Neural crest cell (in vitro differentiated cells): ENCODE measurements at places on chromosomes 12 and 14.

DNA sequence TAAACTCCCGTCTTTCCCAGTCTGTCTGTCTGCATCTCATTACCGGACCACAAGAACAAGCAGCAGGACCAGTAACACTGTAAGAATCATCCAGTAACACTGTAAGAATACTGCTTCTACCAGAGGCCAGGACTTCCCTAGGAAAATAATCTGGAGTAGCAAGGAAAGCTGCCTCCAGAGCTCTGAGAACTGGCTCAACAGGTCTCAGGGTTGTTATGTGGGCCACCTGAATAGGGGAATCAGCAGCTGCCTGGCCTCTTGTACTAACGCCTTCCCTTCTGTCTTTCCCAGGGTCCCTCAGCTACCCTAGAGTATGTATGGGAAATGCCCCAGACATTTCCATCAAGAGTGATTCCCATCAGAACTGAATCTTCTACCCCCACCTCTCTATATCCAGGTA is 954 bp upstream of the SLC39A2 start:
- no peak for DNase-seq

GRCh38 chr14:59200195-59200594 is 11.7 kb downstream of the DAAM1 start:
- DNase-seq, result no peak

DNA sequence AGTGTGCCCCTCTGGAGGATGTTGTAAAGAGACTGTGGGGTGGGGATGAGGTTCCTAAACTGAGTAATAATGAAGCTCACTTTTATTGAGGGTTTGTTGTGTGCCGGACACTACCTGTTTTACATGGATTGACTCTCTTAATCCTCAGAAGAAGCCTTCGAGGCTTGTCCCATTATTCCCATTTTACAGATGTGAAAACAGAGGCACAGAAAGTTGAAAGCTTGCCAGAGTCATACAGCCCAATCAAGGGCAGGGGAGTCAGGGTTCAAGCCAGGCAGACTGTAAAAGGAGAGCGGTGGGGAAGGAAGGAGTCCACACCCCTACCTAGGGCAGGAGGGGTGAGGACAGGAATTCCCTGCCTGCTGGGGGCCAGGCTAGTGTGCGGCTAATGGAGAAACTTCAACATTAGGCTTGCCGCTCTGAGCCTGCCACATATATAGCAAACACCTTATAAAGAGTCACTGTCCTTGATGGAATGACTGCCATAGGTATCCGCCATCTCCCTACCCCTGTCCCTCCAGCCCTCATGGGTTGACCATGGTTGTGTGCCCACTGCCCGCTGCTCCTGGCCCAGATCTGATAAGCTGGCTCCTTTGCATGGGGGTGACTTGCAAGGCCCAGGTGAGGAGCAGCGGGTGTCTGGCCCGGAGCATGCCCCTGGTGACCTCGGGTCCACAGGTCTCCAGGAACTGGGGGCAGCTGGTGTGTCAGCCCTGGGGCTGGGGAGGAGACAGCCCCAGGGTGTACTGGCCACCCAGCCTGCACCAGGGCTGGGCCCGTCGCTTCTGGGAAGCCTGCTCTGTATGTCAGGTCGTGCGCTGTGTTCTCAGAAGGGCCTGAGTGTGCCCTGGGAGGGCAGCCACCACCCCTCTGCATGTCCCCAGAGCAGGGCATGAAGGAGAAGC is 12.2 kb downstream of the ORAI1 start:
- DNase-seq, result no peak

- DNase-seq, result no peak
These were observed 80.1 kb downstream of the DACT1 start for GRCh38 chr14:58717813-58718212.

DNA sequence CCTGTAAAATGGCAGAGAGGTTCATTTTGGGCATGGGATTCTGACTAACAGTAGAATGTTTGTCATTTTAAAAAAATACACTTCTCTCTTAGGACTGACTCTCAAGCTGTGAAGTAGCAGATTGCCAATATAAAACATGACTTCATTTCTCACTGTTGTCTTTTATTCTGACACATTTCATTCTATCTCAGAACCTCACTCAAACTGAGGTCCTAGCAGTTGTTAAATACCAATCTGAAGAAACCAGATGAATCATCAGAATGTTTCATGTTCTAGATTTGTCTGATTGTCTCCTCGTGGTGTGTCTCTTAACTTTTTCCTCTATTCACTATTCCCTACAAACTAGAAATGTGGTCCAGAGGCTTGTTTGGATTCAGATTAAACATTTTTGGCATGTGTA is 276.5 kb upstream of the NPAS3 start:
- DNase-seq, result no peak

DNA sequence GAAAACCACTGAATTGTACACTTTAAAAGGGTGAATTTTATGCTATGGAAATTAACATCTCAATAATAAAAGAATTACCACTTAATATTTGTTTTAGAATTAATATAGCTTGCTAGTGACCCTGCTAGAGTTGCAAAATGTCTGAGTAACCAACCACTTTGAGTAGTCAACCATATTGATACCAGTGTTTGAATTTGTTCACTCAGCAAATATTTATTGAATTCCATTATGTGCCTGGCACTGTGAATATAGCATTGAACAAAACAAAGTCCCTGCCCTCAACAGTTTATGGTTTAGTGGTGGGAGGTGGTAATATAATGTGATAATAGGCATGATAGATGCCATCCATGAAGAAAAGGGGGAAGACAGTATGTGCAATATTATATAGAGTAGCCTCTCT is 4.6 kb downstream of the SNRPF start:
- DNase-seq, result no peak

- DNase-seq, result no peak
These were observed 687.1 kb upstream of the FBXO33 start for GRCh38 chr14:40119321-40119720.

DNA sequence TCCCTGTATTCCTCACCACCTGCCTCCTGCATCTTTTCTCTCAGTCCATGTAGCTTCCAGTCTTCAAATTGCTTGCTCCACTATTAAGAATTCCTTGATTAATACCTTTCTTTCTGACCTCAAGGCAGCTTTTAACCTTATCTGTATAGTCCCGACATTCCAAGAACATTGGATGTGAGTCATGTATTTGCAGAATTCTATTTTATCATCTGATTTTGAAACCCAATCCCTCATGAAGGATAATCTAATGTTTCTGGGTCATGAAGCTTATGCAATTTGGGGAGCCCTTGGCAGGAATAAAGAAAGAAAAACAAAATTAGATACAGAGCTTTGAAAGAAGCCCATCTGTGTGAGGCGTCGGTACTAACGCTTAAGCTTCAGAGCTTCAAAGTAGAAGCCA is 63.4 kb upstream of the CCND2 start:
- DNase-seq, result no peak

- no peak for DNase-seq
These were observed 13.5 kb upstream of the DCP1B start for GRCh38 chr12:2017546-2018337.

- DNase-seq, result no peak
These were observed 53.6 kb downstream of the EML1 start for GRCh38 chr14:99846808-99847207.

DNA sequence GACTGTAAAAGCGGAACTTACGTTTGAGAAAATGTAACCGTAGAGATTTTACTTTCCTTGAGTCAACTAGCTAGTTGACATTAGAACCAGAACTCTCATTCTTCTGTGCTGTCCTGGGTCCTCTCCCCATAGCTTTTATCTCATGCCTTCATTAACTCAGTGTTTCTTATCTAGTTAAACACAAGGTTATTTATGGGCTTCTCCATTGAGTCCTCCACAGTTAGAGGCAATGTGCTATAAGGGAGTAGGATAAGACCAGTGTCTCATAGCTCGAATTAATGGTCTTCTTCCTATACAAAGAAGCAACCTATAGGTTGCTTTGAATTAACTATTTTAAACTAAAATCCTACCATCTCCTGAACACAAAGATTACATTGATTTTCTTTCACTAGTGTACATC is 129.8 kb downstream of the ACSS3 start:
- no peak for DNase-seq

DNA sequence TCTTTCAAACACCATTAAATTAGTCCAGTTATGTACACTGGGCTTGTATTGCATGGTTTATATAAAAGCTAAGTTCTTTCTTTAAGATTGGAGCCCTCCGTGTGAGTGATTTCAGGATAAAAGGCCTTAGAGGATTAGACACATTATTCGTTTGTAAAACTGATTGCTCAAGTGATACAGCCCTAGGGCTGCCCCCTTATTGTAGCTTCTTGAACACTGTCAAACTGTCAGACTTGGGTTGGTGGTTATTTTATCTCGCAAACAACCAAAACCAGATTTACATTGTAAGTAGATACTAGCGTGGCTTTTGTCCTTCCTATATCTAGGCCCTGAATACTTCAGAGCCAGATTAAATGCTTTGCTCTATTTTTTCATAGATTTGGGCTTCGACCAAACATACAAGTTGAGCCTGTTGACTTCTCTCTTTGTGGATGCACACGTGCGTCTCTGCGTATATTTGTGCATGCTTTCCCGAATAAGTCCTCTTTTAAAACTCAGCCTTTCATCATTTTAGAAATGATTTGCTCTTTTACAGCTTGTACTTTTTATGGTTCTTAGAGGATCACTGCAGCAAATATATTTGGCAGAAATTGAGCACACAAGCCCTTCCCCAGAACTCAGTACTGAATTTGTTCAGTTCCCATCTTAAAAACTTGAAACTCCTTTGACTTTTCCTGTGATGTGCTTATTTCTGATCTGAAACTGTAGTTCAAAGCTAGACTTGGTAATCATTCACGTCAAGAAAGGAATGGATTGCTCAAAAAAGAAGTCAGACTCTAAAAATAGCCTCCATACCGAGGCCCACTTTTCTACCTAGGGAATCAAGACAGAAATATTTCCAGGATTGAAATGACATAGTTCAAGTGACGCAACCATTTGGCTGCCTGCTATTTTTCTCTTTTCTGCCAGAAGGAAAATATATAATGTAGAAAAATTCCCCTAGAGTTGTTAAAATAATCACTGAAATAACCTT is 129.5 kb downstream of the ETV6 start:
- DNase-seq, result no peak

- DNase-seq, result no peak
These were observed 781.4 kb downstream of the NRXN3 start for GRCh38 chr14:78951602-78952001.

DNA sequence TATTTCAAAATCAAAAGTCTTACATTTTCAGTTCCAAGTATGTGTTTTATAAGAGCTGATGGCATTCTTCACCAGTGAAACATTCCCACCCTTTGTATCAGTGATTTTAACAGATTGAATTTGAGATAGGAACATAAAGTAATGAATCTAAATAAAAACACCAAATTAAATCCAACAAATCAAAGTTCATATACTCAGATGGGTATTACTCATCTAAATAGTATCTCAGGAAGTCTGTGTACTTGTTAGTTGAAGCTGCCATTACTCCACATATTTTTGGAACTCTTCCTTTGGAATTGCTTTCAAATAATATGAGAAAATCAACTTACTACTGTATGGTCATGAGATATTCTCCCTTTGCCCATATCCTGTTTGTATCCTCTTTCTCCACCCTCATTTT is 89.1 kb downstream of the MIA2 start:
- DNase-seq, result no peak

GRCh38 chr14:62778852-62779251 is 266.4 kb downstream of the KCNH5 start:
- DNase-seq, result no peak

DNA sequence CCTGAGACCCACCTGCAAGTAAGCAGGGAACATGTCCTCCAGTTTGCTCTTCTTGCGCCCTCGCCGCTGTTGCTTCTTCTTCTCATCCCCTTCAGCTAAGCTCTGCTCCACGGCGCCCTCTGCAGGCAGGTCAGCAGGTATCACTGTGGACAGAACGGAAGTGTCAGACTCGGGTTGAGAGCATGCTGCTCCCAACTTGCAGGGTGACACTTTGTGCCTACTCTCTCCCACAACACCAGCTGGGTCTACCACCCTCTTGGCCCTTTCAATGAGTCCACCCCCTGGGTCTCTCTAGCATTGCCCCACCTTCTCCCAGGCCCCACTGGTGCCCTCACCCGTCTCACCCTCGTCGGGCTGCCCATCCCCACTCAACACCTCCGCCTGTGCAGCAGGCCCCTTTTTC is 16.7 kb downstream of the KMT2D start:
- DNase-seq, result peak; percentile 71

GRCh38 chr12:3308609-3309008 is 182.4 kb upstream of the PRMT8 start:
- DNase-seq, result no peak

GRCh38 chr14:105138021-105138541 is 30.5 kb downstream of the JAG2 start:
- no peak for DNase-seq

DNA sequence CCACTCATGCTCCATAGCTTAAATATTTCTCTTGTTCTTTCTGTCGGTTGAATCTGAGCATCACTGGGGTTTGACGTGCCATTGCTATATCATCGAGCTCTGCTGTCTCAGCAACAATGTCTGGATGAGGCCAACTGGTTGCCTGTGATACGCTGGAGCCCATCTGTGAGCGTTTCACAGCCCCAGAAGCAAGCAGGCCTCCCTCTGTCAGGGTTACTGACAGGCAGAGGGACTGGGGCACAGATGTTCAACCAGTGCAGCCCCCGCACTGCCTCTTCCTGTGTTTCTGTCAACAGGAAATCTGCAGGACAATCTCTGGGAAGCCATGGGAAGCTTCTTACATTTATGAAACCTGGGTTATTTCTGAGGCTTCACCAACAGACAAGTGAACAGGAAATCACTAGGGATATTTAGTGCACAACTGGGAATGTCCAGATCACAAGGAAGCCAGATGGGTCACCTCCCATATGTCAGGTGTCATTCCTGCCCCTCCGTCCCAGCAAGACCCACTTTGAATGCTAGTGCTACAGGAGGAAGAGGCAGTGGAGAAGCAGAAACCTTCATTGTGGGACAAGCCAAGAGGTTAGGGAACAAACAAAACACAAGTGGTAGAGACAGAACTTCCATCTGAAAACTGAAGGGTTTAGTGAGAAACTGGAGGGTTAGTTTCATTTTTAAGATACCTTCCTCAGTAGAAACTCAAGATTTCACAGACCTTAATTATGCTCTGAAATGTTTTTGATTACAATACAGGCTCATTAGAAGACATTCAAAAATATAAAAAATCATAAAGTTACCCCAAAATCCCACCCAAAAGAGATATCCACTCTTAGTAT is 24.1 kb downstream of the DMAC2L start:
- DNase-seq, result peak; percentile 21

- DNase-seq, result no peak
These were observed 164.9 kb downstream of the PHETA1 start for GRCh38 chr12:111203969-111204368.

GRCh38 chr12:89829434-89829975 is 120.9 kb upstream of the ATP2B1 start:
- DNase-seq, result no peak
